ENCODE measurements at places on chromosomes 7 and 10. TPM values are rescaled to one million over a fixed set of nuclear protein-coding genes. Genes with fewer than 3 reads are reported as not detected.
A peak's percentile ranks its signal among the peaks of the same experiment; 100 is the strongest.

DNA sequence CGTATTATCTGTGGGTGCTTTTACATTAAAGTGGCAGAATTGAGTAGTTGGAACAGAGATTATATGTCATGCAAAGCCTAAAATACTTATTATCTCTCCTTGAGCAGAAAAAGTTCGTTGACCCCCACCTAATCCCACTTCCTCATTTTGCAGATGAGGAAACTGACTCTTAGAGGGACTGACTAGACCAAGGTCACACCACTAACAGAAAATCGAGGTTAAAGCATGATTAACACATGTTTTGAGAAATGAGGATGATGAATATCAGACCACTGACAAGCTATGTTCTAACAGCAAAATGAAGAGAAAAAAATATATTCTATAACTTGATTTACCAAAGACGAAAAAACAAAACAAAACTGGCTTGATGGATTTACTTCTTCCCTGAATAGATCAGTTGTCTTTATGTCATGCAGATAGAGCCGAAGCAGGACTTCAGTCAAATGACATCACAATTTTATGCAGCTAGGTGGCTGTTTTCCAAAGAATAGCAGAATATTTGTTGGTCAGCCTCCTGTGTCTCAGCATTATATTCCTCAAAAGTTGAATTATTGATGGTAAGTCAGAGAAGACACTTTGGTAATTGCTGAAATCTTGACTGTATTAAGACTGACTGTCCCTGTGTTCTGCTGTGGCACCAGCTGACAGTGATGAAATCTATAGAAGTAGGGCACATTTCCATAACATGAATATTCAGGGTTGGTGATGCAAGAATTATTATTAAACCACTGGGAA lies 24.2 kb upstream of the SMIM30 start:
- H3K27me3 ChIP-seq = peaks cover 35% of the 10 kb centered on the region
- H3K36me3 ChIP-seq = no peaks in the 10 kb centered on the region
- no peaks in the 10 kb centered on the region for H3K4me1 ChIP-seq
- H3K4me3 ChIP-seq = no peak overlapping the region
- H3K27ac ChIP-seq = no peak overlapping the region
- DNase-seq = no peak

- no peaks in the 10 kb centered on the region for H3K4me1 ChIP-seq
- no peak overlapping the region for H3K4me3 ChIP-seq
- H3K27me3 ChIP-seq = peaks cover 49% of the 10 kb centered on the region
- H3K27ac ChIP-seq = no peak overlapping the region
Measured at GRCh38 chr7:27377988-27378387, 135.4 kb downstream of the EVX1 start.

Gene MYPN
- total RNA-seq = 0.10 TPM

GRCh38 chr7:127831318-127832219 lies 179.6 kb downstream of the SND1 start:
- no peak overlapping the region for H3K27ac ChIP-seq
- H3K36me3 ChIP-seq = no peaks in the 10 kb centered on the region
- no peak overlapping the region for H3K4me3 ChIP-seq
- peaks cover 41% of the 10 kb centered on the region for H3K4me1 ChIP-seq

Gene SHOC2
- total RNA-seq = 64.4 TPM

DNA sequence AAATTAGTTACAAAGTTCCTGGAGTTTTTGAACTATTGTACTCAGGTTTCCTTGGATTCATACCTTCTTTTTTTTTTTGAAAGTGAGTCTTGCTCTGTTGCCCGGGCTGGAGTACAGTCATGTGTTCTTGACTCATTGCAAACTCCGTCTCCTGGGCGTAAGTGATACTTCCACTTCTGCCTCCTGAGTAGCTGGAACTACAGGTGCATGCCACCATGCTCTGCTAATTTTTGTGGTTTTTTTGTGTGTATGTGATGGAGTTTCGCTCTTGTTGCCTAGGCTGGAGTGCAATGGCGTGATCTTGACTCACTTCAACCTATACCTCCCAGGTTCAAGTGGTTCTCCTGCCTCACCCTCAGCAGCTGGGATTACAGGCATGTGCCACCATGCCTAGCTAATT lies 22.3 kb downstream of the MCM10 start:
- H3K36me3 ChIP-seq = peaks cover 6% of the 10 kb centered on the region
- no peak overlapping the region for H3K4me3 ChIP-seq
- no peaks in the 10 kb centered on the region for H3K27me3 ChIP-seq
- H3K4me1 ChIP-seq = no peaks in the 10 kb centered on the region
- DNase-seq = no peak

GRCh38 chr10:80472234-80473095 lies 18.4 kb downstream of the TSPAN14 start:
- peaks cover 50% of the 10 kb centered on the region for H3K4me1 ChIP-seq
- H3K27ac ChIP-seq = peak overlapping the region; percentile 78
- no peaks in the 10 kb centered on the region for H3K27me3 ChIP-seq
- no peak for DNase-seq
- peaks cover 3% of the 10 kb centered on the region for H3K36me3 ChIP-seq

- DNase-seq = no peak
- H3K27ac ChIP-seq = no peak overlapping the region
- H3K4me1 ChIP-seq = peaks cover 12% of the 10 kb centered on the region
- no peak overlapping the region for H3K4me3 ChIP-seq
- H3K36me3 ChIP-seq = no peaks in the 10 kb centered on the region
Measured at GRCh38 chr10:2933519-2933918, 133.8 kb upstream of the PFKP start.

DNA sequence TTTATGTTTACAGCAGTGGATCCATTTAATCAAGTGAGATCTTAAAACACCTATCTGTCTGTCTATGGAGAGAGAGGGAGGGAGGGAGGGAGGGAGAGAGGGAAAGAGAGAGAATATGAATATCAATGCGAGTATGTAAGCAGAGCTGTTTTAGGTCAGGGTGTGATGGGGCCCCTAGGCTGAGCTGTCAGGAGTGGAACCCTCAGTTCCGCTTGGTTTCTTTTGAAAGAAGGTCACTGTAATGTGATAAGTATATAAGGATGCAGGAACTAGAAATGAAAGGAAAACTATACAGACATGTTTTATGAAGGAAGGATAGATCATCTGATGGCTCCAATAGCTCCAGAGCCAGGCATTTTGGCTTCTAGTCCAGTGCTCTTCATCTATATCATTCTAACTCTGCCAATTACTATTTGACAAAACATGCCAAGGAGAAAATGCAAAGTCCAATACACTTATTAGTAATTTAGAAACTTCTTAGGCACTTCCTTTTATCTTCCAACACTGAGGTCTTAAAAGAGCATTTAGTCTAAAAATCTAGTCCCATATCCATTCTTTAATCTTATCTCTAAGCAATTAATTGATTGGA lies 70.3 kb downstream of the NRCAM start:
- no peak overlapping the region for H3K4me3 ChIP-seq
- H3K27ac ChIP-seq = no peak overlapping the region
- no peaks in the 10 kb centered on the region for H3K4me1 ChIP-seq
- H3K27me3 ChIP-seq = peaks cover 11% of the 10 kb centered on the region
- H3K36me3 ChIP-seq = peaks cover 6% of the 10 kb centered on the region
